Activated T-helper 1 cell treated with anti-CD3 and anti-CD28 coated beads, Interleukin-2, amount 50 U/mL, for 16 hours (primary cell): ENCODE measurements at places on chromosomes 4 and X.

GRCh38 chrX:70231666-70232065, 2.8 kb upstream of the AWAT1 start:
- DNase-seq, result no peak

GRCh38 chr4:147994491-147995385, 262.9 kb downstream of the ARHGAP10 start:
- DNase-seq, result no peak

GRCh38 chr4:184282251-184282713, 64.6 kb upstream of the ENPP6 start:
- no peak for DNase-seq

GRCh38 chr4:151206241-151207005, 70.5 kb upstream of the PRSS48 start:
- no peak for DNase-seq

- no peak for DNase-seq
Measured at GRCh38 chr4:74156521-74156920, 1.4 kb upstream of the MTHFD2L start.

GRCh38 chrX:107826238-107827029, 768 bp downstream of the MID2 start:
- DNase-seq, result peak; percentile 6

DNA sequence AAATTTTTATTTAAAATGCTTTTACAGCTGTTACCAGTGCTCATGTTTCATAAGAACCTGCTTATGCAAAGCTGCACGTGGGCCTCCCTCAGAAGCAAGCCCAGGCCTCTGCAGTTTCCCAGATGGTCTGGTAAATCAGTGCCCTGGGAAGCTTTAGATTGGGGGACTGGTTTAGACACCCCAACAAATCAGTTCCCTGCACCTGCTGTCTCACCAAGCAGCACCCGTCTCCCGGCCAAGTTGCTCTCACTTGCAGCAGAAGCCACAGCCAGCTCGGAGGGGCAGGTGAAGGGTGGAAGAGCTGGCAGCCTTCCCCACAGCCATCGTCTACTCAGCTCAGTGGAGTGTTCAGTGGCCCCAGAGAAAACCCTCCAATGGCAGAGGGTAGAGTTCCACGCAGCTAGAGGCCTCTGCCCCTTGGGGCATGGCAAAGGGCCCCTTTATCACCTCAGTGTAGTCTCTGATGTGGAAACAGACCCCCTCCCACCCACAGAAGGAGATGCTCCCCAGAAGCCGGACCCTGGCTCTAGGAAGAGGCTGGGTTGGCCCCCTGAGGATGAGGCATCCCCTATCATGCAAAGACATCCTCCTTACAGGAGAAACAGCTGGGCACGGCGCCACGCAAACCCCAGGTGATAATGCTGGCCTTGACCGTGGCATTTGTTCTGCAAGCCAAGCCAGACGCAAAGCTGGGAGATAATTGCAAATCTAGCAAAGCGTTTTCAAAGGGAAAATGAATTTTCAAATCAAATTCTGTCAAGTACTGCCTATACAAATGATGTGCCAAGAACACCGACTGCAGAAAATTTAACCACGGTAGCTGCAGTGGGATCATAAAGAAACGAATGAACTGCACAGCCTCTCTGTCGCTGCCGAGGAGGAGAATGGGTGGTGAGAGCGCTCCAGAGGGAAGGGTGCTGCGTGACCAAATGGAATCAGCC, 51.9 kb downstream of the ZFYVE28 start:
- no peak for DNase-seq

GRCh38 chrX:108127152-108127551, 35.6 kb downstream of the ATG4A start:
- DNase-seq, result no peak

DNA sequence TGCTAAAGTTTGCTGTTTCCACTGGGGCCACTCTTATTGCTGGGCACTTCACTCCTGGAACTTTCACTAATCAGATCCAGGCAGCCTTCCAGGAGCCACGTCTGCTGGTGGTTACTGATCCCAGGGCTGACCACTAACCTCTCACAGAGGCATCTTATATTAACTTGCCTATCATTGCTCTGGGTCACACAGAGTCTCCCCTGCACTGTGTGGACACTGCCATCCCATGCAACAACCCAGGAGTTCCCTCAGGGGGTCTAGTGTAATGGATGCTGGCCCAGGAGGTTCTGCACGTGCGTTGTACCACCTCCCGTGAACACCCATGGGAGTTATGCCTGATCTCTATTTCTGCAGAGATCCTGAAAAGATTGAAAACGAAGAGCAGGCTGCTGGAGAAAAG, 41.8 kb upstream of the IQSEC2 start:
- no peak for DNase-seq

DNA sequence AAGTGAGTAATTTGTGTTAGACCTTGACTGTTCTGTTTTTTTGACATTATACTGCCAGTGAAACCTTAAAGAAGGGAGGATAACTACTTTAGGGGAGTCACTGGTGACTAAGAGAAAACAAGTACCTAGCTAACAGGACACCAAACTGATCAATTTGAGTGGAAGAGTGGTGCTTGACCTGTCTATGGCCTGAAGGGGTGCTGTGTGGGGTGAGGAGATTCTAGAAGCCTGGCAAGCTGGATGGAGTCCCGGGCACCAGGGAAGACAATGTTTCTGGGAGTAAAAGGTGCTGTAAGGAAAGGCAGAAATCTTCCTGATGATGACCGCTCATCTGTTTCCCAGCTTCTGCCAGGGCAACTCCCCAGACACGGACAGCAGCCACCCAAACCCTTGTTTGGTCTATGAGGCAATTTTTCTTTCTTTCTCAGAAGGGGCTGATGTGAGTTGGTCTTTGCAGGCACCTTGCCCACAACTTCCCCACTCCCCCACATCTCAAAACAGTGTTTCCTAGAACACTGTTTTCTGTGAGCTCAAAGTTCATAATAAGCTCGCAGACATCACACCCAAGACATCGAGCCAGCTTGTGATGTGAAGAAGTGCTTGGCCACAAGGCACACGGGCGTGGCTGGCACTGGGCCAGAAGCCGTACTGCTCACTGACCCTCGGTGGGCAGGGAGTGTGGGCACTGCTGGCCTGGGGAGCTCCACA, 4.6 kb downstream of the TXK start:
- DNase-seq, result no peak

DNA sequence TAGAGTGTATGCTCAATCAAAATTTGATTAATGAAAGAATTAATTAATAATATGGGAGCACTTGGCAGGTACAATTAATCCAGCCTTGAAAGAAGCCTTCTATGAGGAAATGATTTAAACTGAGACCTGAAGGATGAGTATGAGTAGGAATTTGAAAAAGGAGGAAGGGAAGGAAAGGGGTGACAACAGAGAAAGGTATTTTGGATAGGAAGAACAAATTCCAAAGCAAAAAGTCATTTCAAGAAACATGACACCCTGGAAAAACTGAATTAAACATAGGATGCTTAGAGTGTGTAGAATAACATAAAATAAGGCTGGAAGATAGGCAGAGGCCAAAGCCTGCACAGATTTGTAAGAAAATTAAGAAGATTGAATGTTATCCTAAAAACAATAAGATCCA, 29.6 kb downstream of the PHOX2B start:
- DNase-seq, result no peak

DNA sequence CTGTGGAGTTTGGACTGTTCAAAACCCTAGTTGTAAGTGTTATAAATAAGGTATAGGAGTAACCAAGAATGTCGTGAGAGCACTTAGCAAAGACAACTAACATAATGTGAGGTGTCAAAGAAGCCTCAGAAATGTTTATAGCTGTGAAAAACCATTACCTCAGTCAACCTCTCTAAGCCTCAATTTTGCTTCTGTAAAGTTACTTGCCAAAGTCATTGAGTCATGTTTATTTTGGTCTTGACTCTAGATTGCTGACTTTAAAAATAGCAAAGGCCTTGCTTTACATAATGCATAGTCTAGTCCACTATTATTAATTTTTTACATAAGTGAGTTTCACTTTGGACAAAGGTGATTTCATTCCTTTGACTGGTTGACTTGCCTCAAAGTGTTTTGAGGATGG, 257.6 kb upstream of the CXXC4 start:
- no peak for DNase-seq

DNA sequence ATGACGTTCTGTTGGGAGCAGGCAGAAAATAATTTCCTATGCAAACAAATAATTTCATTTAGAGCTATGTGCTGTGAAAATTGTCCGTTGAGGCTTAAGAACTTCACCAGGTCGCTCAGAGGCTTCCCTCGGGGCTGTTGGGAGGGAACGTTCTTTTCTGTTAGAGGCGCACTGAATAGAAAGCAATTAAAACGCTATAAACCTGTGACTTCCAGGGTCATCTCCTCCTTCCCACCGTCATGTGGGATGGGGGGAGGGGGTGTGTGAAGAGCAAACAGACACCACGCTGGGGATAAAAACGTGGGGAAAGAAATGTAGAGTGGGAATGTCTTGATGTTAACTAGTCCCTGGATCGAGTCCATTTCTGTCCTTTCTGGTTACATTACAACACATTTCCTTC, 35.2 kb upstream of the ZNF518B start:
- no peak for DNase-seq

DNA sequence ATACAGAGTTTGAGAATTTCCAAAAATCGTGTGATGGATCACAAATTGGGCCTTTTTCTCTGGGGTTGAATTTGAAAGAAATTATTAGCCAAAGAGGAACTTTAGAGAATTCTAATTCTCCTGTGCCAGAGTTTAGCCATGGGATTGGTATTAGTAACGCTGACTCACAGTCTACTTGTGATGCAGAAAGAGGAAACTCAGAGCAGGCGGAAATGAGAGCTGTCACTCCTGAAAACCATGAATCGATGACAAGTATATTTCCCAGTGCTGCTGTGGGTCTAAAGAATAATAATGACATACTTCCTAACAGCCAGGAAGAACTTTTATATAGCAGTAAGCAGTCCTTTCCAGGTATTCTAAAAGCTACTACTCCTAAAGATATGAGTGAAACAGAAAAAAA, 64.9 kb downstream of the N4BP2 start:
- DNase-seq, result no peak

DNA sequence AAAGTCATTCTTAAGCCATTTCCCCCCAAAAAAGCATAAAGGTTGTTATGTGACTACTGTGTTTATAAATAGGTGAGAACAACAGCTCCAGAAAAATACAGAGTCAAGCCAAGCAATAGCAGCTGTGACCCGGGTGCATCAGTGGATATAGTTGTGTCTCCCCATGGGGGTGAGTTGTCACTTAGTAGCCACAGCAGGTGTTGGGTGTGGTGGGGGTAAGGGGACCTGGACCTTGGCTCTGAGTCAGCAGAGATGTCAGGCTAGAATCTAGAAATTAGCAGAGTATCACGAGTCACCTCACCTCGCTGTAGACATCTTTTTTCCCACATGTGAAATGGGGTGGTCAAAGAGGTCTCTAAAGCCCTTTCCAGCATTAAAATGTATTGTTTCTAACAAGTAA, 42.4 kb downstream of the MOSPD2 start:
- no peak for DNase-seq

DNA sequence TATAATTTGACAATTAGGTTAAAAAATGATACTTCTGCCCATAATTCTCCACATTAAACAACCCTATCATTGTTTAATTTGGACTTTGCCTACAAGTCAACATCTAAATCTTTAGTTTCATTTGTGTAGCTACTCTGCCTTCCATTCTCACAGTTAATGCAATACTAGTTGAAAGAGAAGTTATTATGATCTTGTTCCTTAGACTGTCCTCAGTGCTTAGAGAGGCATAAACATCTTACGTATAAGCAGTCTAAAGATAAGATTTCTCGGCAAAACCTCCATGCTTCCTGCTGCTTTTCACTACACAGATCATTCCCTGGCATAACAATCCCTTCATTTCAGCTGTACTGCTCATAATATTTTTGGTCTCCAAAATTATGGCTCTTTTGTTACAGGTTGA, 105.1 kb upstream of the CAMK2D start:
- DNase-seq, result no peak

GRCh38 chr4:38957893-38958292, 74.3 kb downstream of the TMEM156 start:
- DNase-seq, result no peak

DNA sequence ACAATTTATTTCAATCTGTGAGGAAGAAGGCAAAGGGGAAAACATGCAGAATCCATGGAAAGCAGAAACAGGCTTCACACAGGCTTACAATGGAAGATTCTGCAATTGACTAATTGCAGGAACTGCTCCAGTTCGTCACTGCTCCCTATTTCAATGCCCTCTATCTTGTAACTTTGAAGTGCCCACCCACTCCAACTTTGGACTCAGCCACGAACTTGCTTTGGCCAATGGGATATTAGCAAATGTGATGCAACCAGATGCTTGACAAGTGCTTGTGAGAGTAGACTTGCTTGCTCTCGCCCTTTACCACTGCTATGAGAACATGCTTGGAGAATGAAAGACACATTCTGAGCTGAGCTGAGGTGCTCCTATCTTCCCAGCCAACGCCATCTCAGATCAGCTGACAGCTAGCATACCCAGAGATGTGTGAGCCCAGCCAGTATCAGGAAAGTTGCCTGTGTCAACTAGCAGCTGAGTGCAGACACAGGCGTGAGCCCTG, 105.7 kb upstream of the PTCHD1 start:
- DNase-seq, result no peak

GRCh38 chr4:139299536-139299935, 1.8 kb upstream of the NAA15 start:
- DNase-seq, result no peak

DNA sequence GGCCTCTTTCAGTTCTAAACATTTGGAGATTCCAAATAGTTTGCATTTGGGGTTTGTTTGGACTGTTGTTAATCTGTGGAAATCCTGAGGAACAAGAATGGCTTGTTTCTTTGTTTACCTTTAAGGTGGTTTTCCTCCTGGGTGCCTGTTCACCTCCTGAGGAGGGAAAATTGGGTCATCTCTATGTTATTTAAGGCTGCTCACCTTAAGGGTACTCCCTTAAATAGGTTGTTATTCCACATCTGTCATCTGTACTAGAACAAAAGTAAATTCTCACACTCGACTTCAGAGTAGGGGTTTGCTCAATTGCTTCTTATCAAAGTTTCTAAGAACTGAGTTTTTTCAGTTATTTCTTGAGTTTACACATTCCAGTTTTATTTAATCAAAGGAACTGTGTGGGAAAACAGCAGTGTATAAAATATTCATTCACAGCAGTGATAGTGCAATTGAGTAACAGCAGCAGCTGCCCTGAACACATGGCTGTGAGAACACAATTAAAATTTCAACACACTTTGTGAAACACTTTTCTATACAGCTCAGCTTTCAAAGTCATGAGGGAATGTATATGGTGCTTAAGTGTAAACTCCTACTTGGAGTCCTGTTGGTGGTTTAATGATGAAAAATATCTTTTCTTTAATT, 238.5 kb upstream of the PGRMC2 start:
- DNase-seq, result no peak

DNA sequence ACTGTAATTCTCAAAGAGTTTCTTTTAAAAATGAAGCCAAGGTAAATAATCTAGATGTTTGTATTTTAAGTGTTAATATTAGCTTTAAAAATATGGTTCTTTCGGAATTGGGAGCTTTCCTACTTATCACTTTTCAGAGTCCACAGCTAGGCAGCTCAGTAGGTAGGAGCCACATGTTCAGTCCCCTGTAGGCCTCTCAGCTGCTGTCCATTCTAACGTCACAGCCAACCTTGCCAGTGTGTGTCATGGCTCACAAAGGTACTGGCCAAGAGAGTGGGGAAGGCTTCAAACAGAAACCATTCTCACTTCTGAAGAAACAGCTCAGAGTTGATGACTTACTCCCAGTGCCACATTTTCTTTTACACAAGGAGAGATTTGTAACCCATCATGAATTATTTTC, 50.0 kb upstream of the BRS3 start:
- DNase-seq, result no peak
